C1 segment of cervical spinal cord (tissue), 14 donors: ENCODE measurements at places on chromosomes 3 and 15.

GRCh38 chr3:143825513-143825912, 22.8 kb downstream of the SLC9A9 start:
- DNase-seq = no peak

- no peak for DNase-seq
Observed at GRCh38 chr15:91318516-91318915, 218.5 kb downstream of the SV2B start.

GRCh38 chr3:129553719-129554118, 10.7 kb downstream of the H1-8 start:
- no peak for DNase-seq

- DNase-seq = no peak
Observed at GRCh38 chr3:23076437-23076836, 126.7 kb upstream of the UBE2E2 start.

DNA sequence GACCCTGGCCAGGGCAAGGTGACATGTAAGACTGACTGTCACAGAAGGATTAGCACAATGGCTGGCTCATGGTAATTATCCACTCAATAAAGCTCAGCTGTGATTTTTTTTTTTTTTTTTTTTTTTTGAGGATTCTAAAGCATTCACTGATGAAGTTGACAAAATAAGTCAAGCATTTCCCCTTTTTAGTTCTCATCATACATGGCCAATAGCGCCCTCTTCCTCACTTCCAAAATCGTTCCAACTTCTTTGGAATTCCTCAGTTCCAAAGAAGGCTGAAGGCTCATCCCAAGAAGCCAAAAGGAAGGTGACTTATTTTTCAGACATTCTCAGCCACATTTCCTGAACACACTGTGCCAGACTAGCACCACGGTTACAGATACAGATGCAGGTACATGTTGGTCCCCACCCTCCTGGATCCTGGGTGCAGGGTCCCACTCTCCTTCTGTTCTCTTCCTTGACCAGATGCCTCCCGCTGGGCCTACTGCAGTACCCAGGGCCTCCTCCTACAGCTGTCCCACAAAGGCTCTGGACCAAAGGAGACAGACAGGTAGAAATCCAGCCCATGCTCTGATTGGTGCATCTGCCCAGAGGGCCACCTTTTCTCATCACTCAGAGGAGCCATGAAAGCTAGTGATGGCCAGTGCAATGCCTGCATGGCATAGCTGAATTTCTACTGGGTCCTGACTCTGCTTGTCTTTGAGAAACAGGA, 202.6 kb downstream of the UACA start:
- no peak for DNase-seq
